ENCODE measurements at places on chromosomes 12 and 14.

- DNase-seq: no peak
These were observed 17.6 kb upstream of the TRAF3 start for GRCh38 chr14:102759456-102760187.

DNA sequence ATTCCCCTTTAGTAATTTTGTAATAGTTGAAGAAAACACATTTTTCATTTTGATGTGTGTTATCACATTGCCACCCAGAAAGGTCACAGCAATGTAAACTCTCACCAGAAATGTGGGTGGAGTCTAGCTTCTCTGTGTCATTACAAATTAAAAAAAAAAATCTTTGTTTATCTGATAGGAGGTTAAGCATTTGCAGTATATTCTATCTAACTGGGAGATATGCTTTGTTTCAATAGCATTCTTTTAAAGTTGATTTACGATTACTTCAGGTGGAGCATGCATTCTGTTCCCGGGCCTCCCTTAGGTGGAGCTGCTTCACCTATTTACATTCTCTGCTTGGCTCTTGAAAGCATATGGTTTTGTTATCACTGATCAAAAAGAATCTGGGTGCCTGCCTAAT, 7.8 kb downstream of the ADIPOR2 start:
- DNase-seq: no peak

DNA sequence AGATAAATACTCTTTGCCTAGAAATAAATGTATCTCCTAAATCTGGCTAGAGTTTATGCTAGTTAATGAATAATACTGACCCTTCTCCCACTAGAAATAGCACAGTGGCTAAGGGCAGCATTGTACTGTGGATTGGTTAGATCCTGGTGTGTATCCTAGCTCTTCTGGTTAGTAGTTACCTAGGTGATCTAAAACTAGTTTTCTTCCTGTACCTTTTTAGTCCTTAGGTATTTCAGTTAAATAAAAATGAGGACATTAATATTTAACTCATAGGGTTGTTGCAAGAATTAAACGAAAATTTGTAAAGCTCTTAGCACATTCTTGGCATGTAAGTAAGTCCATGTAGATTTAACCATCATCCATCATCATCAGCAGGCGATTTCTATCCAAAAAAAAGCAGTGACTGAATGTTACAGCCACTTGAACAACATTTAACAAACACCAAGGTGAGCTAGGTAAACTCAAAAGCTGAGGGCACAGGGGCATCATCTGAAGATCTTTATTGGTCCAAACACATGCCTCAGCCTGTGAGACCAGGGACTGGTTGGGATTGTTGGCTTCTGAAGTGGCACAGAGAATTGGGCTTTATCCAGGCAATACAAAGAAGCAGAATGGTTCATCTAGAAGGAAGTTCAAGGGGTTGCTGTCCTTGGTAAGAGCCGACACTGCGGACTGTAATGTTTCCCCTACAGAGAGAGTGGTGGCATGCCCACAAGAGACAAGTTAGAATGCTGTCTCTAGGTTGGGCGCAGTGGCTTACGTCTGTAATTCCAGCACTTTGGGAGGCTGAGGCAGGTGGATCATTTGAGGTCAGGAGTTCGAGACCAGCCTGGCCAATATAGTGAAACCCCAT, 100.8 kb downstream of the GAS2L3 start:
- no peak for DNase-seq

DNA sequence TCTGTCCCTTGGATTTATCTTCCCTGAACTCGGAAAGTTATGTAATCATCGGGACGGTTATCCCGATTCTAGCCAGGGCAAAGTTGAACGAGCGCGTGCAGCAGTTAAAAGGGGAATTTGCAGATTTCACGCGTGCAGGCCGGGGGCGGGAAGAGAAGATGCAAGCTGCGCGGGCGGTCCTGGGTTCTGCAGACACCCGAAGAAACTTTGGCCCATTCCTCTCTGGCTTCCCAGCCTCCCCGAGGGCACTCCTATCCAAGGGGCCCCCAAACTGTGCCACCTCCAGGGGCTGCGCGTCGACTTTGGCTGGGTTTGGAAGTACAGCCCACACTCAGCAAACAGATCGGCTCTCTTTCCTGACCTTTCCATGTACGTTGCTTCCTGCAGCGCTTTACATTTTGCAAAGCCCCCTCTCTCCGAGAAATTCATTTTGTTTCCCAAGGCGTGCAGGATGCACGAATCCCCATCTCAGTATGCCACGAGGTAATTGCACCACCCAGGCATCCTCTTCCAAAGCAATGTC, 941 bp upstream of the PPP1CC start:
- DNase-seq: no peak

- DNase-seq: no peak
These were observed 51.4 kb downstream of the DYNC1H1 start for GRCh38 chr14:102015771-102016170.

DNA sequence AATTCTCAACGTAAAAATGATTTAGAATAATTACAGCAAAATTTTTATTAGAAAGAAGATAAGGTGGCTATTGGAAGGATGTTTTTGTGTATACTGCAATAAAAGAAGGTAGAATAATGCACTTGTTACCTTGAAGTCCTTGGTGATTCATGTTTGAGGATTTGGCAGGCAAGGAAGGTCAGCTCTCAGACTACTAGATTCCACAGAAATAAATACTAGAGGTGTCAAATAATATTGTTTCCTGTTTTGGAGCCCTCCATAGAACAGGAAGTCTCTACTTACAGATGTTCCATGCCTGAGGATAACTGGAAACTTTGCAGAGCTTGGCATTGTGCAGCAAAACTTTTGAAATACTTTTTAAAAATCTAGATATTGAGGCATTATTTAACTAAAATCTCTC, 284.3 kb upstream of the SYT1 start:
- DNase-seq: no peak

GRCh38 chr14:95068521-95068920, 88.8 kb downstream of the DICER1 start:
- no peak for DNase-seq

DNA sequence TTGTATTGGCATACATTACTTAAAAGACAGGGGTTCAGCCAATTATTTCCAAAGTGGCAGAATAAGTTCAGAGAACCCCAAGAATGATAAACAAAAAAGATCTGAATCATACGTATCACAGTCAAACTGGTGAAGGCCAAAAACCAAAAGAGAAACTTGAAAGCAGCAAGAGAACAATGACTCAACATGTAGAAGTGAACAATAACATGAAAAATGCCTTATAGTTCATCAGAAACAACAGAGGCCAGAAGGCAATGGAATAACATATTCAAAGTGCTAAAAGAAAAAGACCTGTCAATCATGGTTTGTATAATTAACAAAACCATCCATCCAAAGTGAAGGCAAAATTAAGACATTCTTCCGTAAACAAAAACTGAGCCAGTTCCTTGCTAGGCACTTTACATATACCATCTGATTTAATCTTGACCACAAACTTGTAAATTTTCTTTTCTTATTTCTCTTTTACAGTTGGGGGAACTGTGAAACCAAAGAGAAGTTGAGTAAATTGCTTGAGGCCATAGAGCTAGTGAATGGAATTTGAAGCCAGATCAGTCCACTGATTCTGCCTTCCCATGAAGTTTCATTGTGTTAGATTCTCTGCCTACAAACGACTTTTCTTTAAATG, 232.1 kb upstream of the SEL1L start:
- no peak for DNase-seq

DNA sequence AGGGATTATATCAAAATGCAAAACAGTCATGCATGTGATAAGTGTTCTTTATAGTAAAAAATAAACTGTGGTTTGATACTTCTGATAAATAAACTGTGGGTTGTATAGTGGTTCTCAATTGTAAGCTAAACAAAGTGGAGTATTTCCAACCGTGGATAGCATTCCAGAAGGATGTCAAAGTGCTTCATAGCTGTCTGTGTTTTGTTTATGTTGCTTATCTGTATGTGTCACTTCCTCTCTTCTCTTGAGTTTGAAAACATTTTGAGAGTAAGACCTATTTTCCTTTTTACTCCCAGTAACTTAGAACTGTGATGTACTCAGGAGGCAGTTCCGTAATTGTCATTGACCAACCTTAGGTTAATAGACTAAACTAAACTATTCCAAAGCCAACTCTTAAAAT, 415.8 kb downstream of the TMTC2 start:
- no peak for DNase-seq

GRCh38 chr12:24864796-24865125, 84.1 kb downstream of the BCAT1 start:
- DNase-seq: no peak

DNA sequence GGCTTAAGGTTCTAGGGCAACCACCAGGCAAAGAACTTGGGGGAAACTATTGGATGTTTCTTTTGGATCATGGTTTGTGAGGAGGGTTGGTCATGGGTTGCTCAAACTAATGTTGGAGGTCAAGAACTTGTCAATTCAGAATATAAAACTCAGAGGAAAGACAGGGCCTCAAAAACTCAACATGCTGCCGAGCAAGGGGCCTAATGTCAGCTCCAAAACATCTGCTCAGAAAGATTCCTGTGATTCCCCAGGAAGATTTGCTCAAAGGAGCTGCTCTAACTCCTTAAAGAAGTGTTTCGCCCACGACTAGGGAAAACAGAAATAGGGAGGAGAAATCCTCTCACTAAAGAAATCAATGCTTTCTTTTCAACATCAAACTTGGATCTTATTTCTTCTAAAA, 3.7 kb upstream of the IGF1 start:
- no peak for DNase-seq

DNA sequence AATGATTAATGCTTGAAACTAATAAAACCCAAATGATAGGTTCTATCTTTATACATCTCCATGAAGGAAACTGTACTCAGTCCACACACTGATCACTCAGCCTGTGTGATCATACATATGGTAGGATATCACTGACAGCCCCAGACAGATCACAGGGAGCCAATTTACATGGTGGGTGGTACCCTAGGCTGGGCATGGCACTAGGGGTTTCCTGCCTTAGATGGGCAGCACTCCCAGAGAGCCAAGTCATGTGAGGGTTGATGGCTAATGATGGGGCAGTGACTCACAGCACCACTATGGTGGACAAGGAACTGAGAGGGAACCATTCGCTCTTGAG, 89.6 kb upstream of the PTPRR start:
- DNase-seq: no peak

- DNase-seq: no peak
These were observed 718 bp upstream of the JDP2 start for GRCh38 chr14:75427126-75427481.

Measured in stimulated activated CD4-positive, alpha-beta T cell treated with anti-CD3 and anti-CD28 coated beads, Interleukin-2, amount 100 ng/mL, for 48 hours (primary cell).